ENCODE measurements at places on chromosomes 5 and 9.

- DNase-seq: no peak
Measured at GRCh38 chr9:19551124-19551929, 142.5 kb downstream of the ACER2 start.

GRCh38 chr5:63401436-63402046 lies 560.7 kb downstream of the HTR1A start:
- peak; percentile 17 for DNase-seq

DNA sequence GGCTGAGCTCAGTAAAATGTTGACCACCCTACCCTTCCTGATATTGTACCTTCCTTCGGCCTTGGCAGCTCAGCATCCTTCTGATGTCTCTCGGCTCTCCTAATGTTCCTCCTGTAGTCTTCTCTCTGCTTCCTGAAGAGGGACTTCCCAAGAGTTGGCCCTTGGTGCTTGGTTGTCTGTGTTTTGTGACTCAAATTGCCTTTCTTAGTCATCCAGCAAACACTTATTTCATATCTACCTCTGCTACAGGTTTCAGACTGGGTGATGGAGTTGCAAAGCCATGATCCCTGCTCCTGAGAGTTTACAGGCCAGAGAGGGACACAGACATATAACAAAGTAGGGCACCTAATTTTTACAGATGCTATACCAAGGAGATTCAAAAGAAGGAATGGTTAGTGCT lies 70.1 kb downstream of the SV2C start:
- no peak for DNase-seq

DNA sequence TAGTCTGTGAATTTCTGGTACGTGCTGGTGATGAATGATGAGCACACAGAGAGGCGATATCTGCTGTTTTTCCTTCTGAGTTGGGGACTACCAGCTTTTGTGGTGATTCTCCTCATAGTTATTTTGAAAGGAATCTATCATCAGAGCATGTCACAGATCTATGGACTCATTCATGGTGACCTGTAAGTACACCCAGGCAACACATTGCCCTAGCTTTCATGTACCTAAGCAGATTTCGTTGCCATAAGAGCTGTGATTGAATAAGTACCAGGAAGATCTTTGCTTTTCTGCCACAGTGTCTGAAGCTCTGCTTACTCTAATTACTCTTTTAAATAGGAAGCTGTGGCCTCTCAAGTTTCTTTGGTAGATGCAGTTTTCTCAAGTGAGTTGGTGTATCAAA lies 397.8 kb downstream of the ARRDC3 start:
- no peak for DNase-seq
